ENCODE measurements at places on chromosomes 3 and 15.
A peak's percentile ranks its signal among the peaks of the same experiment; 100 is the strongest.

GRCh38 chr3:129360171-129360611 lies 68.2 kb downstream of the EFCAB12 start:
- DNase-seq: peak; percentile 46

GRCh38 chr3:188021502-188022040 lies 132.4 kb upstream of the LPP start:
- no peak for DNase-seq

DNA sequence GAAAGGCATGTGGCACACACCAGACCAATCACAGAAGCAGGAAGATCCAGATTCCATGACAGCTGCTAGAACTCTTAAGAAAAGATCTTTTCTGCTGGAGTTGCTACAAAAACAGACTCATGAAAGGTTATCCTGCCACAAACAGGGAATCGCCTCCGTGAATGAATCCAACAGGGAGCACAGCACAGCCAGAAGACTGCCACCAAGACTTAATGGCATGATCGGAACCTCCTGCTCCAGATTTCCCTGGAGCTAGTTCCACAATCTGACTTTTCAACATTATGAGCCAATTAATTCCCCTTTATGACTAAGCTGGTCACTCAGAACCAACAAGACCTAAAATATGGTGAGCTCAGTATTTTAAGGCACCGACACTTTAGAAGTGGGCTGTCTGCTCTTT lies 232.5 kb downstream of the FOXP1 start:
- no peak for DNase-seq

DNA sequence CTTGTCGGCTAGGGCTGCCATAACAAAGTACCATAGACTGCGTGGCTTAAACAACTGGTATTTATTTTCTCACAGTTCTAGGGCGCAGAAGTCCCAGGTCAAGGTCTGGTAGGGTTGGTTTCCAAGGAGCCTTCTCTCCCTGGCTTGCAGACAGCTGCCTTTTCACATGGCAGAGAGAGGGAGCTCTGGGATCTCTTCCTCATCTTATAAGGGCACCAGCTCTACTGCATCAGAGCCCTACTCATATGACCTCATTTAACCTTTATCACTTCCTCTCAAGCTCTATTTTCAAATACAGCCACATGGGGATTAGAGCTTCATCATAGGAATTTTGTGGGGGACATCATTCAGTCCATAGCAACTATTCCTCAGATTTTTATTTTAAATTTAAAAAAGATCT lies 17.6 kb upstream of the PAQR9 start:
- no peak for DNase-seq

DNA sequence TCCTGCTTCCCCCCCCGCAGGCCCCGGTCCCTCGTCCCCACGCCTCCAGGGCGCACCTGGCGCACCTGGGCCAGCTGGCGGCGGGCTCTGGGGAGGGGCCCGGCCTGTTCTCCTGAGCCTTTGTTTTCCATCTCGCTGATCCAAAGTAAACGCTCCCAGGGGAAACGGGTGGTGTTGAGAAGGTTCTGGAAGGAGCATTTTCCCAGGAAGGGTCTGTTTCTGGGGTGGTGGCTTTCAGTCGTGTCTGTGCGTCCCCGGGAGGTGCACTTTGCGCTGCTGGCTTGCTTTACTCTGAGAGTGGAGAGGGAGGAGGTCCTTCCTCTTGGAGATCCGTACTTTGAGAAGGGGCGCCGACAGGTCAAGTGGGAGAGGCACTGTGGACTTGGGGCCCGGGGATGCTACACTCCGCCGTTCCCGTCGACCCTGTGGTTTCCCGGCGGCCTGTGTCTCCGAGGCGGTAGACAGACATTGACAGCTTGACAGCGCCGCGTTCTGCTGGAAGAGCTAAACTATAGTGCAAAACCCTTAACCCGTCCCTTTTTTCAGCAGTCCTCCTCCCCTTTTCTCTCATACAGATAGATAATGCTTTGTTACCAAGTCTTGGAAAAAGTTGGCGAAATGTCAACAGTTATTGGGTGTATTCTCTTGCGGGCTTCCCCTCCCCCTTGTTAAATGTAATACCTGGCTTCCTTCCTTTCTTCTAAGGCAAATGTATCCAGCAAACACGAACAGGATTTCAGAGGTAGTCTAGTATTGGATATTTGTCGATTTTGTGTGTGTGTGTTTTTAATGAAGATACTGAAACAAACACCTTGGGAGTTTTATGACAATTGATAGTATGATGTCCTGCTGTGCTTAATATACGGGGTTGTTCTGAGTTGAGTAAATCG lies 6.5 kb downstream of the TPM1 start:
- peak; percentile 55 for DNase-seq

DNA sequence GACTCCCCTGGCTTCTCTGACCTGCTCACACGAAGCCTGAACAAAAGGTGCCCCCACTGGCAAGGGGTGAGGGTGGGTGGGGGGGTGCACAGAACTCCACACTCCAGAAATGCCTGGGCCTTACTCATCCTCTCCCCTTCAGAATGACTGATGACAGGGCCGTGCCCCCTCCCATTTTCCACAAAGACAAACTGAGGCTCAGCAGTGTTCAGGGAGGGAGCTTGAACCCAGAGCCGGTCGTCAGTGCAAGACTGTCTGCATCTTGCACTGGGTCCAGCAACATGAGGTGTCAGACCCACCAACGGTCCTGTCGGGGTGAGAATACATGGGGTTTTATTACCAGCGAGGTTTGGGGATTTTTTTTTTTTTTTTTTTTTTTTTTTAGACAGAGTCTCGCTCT lies 15.3 kb downstream of the IGDCC3 start:
- no peak for DNase-seq
